Fibroblast of upper back skin (primary cell): ENCODE measurements at places on chromosomes 7 and 10.

- DNase-seq, result no peak
Observed at GRCh38 chr7:98137826-98138151, 31.1 kb downstream of the LMTK2 start.

DNA sequence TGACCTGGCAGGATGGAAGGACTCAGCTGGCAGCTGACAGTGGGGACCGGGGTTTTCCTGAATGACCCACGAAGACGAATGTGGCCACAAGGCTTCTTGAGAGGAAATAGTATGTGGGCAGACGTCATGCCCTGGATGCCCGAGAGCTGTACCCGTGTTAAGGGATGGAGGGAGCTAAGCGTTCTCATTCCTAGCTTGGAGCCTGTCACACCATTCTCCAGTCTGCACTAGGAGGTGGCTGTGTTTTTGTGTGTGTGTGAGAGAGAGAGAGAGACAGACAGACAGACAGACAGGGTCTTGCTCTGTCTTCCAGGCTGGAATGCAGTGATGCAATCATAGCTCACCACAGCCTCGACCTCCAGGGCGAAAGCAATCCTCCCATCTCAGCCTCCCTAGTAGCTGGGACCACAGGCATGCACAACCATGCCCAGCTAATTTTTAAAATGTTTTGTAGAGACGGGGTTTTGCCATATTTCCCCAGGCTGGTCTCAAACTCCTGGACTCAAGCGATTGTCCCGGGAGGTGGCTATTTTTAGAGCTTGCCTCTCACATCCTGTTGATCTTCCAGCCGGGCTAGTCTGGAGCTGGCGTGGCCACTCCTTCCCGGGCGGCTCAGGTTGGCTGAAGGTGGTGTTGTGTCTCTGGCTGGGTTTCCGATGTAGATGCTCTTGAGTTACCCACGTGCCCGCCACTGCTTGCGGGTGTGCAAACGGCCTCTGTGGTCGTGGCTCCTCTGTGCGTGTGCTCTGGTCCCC lies 2.1 kb downstream of the AMZ1 start:
- peak; percentile 58 for DNase-seq

DNA sequence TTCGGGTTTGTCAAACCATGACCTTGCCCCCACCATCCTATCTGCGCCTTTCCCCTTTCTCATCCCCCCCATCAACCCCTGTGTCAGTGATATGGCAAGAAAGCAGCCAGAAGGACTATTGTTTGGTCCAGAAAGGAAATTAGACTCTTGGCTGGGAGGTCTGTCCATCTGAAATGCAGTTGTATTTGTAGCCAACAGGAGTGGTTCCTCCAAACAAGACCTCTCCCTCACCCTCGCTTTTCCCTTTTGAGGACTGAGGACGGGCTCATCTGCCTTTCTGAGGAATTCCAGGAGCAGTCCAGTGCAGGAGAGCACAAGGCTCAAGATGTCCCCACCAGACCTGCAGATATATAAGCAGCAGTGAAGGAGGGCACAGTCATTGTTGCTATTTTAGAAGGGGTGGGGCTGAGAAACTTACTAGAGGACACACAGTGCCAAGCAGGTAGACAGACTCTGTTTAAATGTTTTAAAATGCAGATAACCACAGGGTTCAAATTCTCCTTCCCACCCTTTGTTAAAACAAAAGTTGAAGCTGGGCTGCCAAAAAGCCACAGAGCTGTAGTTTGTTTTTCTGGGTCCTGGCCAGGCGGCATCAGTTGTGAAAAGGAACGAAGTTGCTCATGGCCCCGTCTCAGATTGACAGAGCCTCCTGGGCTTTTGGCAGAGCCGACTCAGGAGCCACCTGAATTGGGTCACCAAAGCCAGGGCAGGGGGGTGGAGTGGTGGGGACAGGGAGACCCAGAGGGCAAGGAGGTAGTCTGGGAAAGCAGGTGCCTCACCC lies 37.3 kb downstream of the CYP17A1 start:
- DNase-seq, result no peak

DNA sequence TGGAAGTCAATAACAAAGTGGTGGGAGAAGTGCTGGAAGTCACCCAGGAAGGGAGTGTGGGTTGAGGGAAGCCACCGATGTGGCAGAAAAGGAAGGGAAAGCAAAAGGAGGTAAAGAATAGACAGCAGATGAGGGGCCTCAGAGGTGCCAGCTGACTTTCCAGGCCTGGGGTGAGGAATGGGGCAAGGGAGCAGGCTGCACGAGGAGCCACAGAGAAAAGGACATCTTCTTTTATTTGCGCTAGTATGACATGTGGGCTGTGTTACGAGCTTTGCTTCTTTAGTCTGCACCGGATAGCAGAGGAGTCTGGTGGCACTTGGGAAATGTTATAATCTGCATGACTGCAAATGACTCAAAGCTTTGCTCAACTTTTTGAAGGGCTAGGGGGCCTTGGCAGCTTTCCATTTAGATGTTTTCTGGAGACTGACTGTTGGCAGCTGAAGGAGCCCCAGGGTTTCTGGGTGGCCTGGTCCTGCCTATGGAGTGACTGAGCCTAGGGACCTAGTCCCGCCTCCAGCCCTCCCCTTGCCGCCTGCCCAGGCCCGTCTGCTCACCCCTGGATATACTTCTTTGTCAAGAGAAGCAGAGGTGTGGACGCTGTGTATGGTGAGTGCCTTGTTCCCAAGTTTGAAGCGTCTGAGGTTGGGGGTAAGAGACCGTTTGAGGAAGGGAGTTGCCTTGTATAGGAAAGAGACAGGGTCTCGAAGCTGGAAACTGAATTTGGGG lies 5.1 kb downstream of the PRXL2A start:
- peak; percentile 78 for DNase-seq

GRCh38 chr10:112898540-112899390 lies 51.3 kb upstream of the TCF7L2 start:
- DNase-seq, result peak; percentile 66
